ENCODE measurements at places on chromosomes 6 and 20.

- no peak for DNase-seq
Measured at GRCh38 chr6:108744996-108745395, 103.2 kb upstream of the ARMC2 start.

GRCh38 chr20:24328901-24329300 is 140.5 kb upstream of the SYNDIG1 start:
- DNase-seq = no peak

DNA sequence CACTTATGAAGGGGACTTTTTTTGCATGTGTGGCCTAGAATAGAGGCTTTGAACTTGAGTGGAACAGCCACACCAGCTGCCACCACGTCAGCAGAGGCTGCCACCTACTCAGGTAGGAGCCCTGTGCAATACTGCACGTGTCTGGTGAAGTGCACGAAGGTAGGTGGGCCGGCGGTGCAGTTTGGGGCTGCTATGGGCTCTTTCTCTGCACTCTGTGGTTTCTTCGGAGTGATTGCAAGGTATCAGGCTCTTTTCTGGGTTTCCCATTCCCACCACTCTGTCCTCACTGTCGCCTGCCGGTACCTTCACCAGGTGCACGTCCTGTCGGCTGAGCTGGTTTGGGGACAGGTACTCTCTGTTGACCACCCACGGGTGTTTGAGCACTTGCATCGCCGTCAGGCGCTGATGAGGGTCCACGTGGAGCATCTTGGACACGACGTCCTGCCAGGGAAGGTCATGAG is 30.8 kb upstream of the MPC1 start:
- DNase-seq = no peak

GRCh38 chr20:58312836-58313235 is 3.3 kb downstream of the RAB22A start:
- DNase-seq = no peak

DNA sequence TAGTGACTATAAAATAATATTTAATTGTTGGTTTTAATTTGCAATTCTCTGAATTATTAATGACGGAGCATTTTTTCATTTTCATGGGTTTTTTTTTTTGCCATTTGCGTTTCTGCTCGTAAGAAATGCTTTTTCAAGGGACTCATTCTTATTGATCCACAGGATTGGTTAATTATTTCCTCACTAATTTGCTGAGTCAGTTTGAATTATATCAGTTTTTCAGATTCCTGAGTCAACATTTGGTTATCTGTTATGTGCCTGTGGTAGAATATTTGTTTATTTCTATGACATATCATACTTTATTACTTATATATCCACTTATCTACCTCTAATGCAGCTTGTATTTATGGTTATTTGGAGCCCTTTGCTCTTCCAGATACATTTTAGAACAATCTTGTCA is 257.0 kb upstream of the BTBD3 start:
- DNase-seq = no peak

- DNase-seq = no peak
Measured at GRCh38 chr6:127514179-127514772, 4.9 kb downstream of the MTCL3 start.

- DNase-seq = no peak
Measured at GRCh38 chr6:96394727-96395126, 126.9 kb upstream of the UFL1 start.

DNA sequence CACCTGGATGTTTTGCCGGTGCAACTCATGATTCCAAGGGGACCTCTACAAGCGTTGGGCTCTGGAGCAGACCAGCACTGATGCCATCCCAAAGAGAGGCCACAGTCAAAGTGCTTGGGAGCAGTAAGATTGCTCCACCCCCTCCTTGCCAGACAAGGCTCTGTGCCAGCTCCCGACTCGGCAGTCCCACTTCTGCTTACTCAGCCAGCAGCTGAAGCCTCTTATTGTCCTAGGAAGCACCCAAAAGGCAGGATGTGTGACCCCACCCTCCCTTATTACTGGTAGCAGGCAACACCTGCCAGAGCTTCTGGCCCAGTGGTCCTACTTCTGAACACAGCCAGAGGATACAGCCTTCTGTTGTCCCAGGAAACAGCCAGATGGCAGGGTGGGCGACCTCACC is 614.2 kb downstream of the TENT5A start:
- no peak for DNase-seq

- peak; percentile 90 for DNase-seq
Measured at GRCh38 chr6:20403070-20403765, 1.5 kb downstream of the E2F3 start.

DNA sequence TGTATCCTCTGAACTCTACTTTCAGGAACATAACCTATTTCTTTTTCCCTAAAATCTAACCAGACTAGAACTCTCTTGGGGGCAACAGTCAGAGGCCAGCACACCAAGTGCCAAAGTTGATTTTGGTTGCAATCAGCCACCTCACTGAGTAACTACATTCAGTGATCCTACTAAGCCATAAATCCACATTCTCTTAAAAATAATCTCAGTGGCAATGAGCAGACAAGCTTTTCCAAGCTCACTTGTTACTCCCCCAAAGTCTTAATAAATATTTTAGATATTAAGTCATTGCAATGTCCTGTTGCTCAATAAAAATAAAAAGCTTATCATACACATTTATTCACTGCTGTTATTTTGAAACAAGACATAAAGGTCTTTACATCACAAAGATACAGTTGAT is 9.8 kb downstream of the RGS17 start:
- DNase-seq = peak; percentile 24

All from fibroblast of skin of right quadriceps (primary cell).